ENCODE measurements at places on chromosomes 3 and 15.

DNA sequence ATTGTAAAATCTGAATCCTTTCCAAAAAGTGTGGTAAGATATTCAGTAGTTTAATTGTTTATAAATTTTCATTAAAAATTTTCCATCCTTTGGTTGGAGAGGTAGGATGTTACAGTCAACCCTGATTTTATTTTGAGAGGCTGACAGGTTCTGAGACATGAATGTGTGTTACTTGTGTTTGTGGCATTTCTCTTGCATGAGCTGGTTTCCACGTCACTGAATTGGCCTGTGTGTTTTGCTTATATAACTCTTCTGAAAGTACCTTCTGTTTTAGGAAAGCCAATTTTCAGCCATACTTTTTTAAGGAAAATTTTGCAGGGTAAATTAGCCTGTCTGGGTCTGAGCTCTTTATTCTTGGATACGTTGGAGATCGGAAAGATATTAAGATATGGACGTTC lies 30.7 kb downstream of the PXYLP1 start:
- DNase-seq = no peak

- no peak for DNase-seq
Observed at GRCh38 chr3:164377466-164377865, 700.8 kb downstream of the SI start.

DNA sequence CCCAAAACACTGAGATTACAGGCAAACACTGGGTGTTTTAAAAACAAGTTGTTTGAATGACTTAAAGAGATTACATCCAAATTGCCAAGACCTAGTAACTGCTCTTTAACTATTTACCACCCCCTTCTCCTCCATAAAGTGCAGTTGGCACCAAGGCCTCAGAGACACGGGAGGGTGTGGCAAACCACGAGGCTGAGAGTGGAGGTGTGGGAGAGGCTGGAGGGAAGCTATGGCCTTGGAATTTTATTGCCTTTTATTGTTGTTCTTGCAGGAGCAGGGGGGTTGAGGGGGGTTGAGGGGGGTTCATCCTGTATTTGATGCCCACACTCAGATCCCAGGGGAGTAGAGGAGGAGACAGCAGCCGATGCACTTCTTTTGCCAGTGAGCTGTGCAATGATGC lies 75.9 kb upstream of the CTDSPL start:
- no peak for DNase-seq

DNA sequence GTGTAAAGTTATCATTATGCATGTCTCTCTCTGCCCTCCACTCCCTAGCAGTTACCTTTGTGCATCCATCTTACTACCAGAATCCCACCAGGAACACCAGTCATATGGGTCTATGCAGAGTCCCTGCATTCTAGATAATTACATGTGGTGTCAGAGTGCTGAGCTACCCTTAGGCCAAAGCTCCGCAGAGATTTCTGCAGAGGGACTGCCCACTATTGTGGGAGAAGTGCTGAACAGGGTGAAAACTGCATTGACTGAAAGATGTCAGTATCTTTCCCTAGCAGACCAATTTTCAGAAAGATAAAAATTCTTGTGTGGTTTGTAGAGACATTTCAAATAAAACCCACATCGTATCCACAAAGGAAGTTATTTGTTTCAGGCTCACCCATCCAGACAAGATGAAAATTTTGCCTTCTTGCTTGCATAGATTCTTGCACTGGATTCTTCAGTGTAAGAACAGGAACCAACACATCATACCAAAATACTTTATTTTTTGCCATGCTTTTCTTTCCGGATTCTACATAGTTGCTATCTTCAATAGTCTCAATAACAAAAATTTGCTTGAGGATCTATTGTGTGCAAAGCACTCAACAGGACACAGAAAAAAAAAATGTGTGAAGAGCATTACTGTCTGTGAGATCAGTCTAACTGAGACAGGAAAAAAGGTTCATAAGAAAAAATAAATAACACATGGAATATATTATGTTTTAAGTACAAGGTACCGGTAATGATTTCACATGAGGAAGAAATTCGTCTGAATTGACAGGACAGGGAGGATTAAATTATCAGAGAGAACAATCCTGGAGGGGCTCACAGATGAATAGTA lies 32.0 kb upstream of the CCDC80 start:
- DNase-seq = no peak

- no peak for DNase-seq
Observed at GRCh38 chr3:56135941-56136340, 332.3 kb downstream of the ERC2 start.

DNA sequence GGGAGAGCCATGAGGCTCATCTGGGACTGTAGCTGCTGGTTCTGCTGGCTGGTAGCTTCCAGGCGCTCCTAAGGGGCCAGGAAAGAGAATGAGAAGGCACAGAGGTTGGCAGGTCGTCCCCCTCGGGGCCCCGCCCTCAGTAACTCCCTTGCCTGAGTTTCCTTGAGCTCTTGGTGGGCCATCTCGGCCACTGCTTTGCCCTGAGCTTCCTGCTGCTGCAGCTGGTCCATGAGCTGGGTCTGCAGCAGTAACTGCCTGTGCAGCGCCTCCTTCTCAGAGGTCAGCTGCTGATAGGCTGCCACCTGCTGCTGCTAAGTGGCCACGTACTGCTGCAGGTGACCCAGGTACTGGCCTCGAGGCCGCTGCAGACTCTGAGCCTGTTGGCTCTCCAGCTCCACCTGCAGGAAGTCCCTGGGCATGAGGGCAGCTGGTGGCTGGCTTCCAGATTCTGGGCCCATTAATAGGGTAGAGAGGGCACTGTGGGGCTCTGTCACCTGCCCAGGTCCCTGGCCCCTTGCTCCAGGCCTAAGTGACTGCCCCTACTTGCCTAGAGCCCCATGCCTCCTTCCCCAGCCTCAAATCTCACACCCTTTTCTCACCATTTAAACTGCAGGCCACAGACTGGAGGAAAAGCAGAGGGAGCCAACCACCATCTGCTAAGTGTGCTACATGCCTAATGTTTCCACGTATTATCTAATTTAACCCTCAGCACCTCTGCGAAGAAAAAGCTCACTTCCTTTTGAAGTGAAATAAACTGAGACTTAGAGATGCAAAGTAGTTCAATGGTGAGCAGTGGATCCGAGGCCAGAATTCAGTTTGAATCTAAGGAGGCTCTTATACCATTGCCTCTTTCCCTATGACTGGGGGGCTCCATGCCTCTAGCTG lies 10.8 kb upstream of the VPS33B start:
- DNase-seq = peak; percentile 39
